ENCODE measurements at places on chromosomes 3 and 15.

DNA sequence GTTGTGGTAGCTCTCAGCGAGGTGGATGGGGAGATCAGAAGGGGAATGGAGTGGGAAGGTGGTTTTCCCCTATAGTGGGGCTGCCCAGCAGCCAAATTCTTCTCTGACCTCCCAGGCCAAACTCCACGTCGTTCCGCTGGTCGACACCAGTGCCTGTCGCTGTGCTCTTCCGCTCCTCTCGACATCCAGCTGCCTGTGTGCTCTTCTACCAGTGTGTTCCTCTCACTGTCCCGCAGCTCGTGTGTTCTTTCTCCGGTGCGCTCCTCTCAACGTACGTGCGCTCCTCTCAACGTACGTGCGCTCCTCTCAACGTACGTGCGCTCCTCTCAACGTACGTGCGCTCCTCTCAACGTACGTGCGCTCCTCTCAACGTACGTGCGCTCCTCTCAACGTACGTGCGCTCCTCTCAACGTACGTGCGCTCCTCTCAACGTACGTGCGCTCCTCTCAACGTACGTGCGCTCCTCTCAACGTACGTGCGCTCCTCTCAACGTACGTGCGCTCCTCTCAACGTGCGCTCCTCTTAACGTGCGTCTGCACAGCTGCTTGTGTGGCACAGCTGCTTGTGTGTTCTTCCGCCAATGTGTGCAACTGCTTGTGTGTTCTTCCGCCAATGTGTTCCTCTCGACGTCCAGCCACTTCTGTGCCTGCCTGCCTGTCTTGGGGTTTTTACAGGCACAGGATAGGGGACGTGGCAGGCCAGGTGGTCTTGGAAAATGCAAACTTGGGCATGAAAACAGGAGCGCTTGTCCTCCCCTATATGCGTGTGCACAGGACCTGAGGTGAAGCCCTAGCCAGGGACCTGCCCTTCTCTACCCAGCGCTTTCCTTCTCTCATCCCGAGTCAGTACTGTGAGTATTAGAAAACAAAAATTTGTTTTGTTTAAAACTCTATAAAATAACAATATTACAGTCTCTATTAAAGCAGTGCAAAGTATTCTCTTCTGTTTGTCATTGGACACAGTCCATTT, 991.1 kb downstream of the GBE1 start:
- no peak for DNase-seq

DNA sequence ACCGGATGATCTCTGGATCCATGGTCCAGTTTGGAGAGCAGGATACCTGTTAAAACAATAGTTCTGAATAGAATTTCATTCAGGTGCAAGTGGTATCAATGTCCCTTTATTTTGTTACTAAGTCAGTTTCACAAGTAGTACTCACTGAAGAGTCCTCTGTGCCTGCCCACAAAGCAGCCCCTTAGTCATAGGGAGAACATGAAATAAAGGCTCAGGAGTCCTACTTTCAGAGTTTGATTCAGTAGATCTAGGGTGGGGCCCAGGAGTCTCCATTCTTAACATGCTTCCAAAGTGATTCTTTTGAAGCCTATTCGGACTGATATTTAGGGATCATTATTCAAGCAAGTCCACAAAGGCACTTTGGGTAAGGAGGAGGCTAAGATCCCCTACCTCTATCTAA, 79.8 kb upstream of the ACKR4 start:
- no peak for DNase-seq

- DNase-seq: peak; percentile 73
These were observed 15.8 kb upstream of the SLC27A2 start for GRCh38 chr15:50166216-50166615.

DNA sequence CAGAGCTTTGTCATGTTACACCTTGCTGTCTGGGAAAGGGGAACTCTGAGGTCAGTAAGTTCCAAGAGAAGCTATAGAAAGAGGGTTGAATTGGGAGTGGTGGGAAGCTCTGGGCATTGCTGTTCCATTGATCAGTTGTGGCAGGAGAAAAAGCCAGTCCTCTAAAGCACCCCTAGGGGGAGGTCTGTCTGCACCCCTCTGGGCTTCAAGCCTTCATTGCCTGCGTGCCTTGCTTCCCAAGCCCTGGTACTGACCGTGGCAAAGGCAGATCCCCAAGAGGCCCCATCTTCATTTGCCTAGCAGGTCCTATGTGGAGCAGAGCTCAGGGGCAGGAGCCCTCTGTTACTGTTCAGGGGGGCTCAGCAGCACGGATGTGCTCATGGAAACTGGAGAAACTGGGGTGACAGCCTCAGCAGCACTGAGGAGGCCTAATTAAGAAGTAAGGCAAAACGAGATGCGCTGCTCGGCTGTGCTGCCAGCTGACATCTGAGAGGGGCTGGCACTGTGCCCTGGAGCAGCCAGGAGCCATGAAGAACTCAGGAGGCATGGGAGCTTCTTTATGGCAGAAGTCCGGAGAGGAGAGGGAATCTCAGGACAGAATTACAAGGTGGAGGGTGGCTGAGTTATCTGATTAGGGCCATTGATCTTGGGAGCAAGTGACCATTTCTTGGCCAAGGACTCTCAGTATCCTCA, 270.9 kb downstream of the RPLP1 start:
- DNase-seq: no peak

DNA sequence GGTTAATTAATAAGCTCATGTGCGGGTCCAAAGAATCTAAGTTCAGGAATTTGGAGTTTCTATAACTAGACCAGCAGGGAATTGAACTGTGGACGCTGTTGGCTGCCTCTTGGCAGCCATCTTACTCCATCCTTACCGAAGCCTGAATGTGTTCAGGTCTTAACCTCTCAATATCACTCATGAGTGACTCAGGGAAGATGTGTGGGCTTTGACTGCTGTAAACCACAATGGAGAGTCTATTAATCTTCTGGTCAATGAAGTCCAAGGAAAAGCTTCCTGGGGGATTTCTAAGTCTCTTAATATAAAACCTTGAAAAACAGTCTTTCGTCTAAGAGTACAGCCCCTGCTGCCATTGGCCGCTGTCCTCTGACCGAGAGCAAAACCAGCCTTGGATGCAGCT, 46.7 kb upstream of the OXTR start:
- no peak for DNase-seq

DNA sequence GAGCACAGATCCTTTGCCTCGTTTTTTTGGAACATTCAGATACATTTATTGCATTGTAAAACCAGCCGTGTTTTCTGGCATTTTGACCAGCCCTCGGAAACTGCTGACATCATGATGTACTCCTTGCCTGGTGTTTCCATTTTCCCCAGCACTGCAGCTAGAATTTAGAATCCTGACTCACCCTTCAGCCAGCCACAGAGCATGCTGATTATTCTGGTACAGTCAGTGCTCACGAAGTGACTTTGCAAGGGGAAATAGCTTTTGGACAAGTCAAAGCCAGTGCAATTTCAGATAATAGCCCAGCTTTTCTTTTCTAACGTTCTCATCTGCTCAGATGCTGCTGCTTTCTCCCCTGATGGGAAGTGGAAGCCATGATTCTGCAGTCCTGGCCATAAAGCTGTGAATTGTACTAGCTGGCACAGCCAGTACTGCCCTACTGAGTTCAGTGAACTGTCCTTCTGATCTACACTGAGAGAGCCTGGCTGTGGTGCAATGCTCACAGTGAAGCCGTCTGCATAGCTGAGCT, 12.1 kb upstream of the CNBP start:
- DNase-seq: peak; percentile 72

DNA sequence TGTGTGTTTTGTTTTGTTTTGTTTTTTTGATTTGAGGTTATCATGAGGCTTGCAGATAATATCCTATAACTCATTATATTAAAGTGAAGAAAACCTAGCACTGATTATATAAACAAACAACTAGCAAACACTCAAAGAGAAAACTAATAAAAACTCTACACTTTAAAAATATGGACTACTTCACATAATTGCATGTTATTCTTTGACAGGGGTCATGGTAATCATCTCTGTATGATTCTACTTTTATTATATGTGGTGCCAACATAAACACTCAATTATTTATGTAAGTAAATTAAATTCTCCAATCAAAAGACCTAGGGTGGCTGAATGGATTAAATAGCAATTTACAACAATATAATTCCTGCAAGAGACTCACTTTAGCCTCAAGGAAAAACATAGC, 44.6 kb upstream of the P3H2 start:
- DNase-seq: no peak

- no peak for DNase-seq
These were observed 13.3 kb upstream of the OR5K1 start for GRCh38 chr3:98449606-98450193.

DNA sequence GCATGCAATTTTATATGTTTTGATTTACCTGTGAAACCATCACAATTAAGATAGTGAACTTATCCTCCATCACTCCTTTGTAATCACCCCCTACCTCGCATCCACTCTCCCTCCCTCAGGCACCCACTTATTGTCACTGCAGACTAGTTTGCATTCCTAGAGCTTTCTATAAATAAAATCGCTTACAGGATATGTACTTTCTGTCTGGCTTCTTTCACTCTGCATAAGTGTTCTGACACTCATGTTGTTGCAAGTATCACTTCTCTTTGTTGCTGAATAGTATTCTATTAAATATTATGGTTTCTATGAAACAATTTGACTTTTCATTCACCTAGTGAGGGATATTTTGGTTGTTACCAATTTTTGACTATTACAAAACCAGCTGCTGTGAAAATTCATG, 139.3 kb downstream of the RSRC1 start:
- no peak for DNase-seq

GRCh38 chr3:127613406-127613805, 15.2 kb downstream of the MCM2 start:
- DNase-seq: no peak

- no peak for DNase-seq
These were observed 20.4 kb downstream of the GRK7 start for GRCh38 chr3:141783632-141784031.

DNA sequence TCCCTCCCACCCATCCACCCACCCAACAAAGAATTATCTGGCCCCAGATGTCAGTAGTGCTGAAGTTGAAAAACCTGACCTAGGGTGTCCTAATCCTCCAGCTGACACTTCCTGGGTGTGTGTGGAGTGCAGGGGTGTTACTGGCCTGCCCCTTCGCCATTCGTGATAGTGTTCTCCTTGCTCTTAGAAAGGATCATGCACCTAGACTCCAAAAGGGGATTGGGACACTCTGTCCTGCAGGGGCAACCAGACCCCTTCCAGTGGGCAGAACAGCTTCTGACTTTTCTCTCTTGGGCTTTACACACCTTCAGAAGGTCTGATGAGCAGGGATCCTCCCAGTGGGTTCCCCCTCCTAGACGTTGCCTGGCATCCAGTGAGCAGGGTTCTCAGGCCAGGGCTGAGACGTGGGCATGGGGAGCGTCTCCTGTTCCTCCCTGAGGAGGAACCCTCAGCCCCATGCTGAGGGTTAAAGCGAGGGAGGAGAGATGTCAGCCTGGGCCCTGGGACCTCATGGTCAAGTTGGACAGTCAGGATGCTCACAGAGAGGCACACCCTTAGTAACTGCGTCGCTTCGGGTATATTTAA, 75.0 kb downstream of the AAGAB start:
- no peak for DNase-seq

DNA sequence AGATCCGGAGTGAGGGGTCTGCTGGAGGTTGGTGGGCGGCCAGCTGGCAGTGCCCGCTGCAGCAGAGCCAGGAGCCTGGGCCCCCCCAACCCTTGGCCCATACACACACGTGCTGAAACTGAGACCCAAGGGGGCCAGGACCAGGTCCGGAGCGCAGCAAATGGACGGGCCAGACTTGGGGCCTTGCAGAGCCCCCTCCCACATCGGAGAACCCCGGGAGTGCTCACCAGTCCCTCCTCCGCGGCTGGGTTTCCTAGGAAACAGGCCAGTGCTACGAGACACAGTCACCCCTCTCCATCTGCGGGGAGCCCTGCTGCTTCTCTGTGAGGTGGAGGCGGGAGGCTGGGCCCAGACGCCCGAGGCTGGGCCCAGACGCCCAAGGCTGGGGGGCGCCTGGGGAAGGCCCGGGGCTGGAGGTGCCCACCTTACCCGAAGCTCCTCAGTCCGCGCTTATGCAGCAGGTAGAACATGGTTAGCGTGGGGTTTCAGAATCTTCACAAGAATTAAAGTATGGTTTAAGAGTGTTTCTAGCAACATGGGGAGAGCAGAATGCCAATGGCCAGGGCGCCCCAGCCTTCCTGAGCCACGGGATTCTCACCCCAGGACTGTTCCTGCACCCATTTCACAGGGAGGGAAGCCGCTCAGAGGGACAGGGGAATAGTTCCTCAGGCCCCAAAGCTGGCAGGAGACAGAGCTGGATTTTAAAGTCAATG, 135.0 kb upstream of the PRR20G start:
- no peak for DNase-seq

DNA sequence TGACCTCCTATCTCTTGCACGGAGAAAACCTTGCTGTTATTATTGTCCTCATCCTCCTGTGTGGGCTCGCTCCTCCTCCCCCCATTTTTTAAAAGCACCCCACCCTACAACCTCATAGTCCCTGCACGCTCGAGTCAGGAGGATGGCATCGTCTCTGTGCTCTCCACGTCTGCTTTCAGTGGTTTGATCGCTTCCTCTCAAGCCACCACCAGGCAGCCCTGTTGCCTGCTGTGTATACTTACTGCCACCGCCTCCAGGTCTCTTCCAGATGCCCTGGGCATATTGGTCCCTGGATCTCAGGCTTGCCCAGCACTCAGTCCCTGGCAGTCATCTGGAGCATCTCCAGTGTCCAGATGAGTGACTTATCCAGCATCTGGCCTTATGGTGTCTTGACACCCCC, 42.1 kb upstream of the GCNT3 start:
- DNase-seq: no peak

GRCh38 chr3:2929574-2929973, 180.6 kb downstream of the IL5RA start:
- no peak for DNase-seq

GRCh38 chr15:61564785-61565184, 335.7 kb upstream of the RORA start:
- DNase-seq: no peak

DNA sequence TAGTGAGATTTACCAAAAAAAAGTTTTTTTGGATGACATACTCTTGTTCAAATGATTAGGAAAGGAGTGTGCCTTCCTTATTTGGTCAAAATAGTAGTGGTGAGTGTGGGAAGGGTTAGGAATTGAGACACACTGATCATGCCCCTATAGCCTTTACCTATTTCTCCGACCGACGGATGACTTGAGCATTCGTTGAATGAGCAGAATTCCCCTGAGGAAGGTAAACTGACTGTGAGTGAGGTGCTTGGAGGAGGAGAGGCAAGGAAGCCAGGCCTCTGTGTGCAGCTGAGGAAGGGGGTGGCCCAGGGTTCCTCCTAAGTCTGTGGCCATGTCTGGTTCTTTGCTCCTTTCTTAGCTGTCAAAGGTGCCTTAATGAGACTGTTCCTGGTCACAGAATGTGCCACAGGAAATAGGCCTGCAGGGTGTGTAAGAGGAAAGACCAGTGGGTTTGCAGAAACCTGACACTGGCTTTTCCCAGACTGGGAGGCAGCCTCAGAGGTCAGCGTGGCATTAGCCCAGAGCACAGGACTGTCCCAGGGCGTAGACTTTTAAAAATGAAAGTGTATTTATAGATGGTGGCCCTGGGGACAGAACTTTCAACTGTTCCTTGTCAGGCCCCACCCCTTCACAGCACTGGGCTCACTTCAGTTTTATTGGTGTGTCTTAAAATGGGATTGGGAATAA, 307.7 kb upstream of the C2CD4B start:
- no peak for DNase-seq
